ENCODE measurements at places on chromosomes 1 and 21.

DNA sequence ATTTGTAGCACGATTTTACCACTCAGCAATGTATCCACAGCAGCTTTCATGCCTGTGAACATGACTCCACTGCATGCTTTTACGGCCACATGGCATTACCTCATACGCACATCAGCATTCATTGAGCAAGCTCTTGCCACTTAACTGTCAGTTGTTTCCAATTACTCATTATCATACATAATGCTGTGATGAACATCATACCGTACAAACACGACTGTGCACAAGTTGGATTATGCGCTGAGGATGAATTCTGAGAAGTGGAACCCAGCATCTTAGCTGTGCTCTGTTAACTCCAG lies 9.6 kb downstream of the UMODL1 start:
- no peak for DNase-seq

DNA sequence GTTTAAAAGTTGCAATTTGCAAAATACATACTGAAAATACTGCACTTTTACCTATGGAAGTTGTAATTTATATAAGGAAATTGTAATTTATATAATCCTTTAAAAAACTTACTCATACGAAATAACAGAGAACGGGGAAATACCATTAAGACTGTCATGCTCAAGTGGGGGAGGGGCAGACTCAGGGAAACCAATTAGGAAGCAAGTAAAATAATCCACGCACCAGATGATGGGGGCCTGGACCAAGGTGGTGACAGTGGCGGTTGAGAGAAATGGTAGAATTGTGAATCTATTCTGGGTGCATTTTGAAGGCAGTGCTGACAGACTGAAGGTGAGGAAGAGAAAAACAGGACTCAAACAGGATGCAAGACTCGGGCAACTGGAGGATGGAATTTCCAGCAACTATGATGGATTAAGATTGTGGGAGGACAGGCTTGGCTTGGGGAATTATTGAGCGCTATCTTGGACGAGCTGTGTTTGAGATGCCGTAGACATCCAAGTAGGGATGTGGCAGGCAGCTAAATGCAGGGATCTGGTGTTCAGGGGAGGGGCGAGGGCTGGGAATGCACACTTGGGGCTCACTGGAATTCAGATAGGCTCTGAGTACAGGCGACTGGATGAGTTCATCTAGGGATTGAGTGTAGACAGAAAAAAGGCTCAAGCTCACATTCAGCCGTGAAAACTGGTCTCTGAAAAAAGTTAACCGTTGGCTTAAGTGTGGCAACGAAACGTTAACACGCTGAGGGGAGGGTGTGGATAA lies 977 bp downstream of the LCA5L start:
- no peak for DNase-seq

GRCh38 chr1:43436371-43436770 lies 17.4 kb downstream of the HYI start:
- no peak for DNase-seq

DNA sequence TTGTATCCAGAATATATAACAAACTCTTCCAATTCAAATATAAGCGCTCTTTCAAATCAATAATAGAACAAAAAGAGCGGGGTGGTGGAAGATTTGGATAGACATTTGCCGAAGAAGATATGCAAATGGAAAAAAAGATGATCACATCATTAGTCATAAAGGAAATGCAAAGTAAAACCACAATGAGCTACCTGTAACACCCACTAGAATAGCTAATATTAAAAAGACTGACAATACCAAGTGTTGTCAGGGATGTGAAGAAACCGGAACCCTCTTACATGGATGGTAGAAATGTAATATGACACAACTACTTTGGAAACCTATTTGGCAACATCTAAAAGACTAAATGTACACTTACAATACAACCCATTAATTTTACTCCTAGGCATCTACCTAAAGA lies 5.7 kb upstream of the TRAF5 start:
- no peak for DNase-seq

- DNase-seq, result no peak
Observed at GRCh38 chr1:68293609-68294366, 61.5 kb upstream of the WLS start.

DNA sequence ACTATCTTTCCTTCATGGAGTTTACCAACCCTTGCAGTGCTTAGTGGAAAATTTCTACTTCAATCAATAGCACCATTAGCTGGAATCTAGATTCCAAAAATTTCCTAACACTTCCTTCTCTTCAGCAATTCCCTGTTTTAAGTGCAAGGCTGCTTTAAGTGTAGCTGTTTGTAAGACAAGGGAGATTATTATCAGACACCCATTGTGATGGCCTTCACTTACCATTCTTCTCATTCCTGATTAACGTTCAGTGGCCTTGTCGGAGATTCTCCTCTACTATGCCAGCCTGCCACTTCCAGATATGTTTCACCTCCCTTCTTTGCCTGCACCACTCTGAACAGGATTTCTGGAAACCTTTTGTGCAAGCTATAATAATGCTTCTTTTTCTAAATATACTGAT lies 464.9 kb upstream of the ADGRL2 start:
- DNase-seq, result no peak

- no peak for DNase-seq
Observed at GRCh38 chr1:226481133-226481532, 67.4 kb upstream of the STUM start.

- DNase-seq, result no peak
Observed at GRCh38 chr1:206779638-206780037, 7.3 kb upstream of the IL10 start.

GRCh38 chr1:107124694-107125093 lies 16.1 kb upstream of the NTNG1 start:
- no peak for DNase-seq

- DNase-seq, result no peak
Observed at GRCh38 chr21:22438428-22439086, 1440.3 kb downstream of the NCAM2 start.

GRCh38 chr21:43608225-43608624 lies 51.1 kb downstream of the HSF2BP start:
- DNase-seq, result no peak

- DNase-seq, result peak; percentile 33
Observed at GRCh38 chr1:44318097-44319088, 36.7 kb downstream of the ERI3 start.

DNA sequence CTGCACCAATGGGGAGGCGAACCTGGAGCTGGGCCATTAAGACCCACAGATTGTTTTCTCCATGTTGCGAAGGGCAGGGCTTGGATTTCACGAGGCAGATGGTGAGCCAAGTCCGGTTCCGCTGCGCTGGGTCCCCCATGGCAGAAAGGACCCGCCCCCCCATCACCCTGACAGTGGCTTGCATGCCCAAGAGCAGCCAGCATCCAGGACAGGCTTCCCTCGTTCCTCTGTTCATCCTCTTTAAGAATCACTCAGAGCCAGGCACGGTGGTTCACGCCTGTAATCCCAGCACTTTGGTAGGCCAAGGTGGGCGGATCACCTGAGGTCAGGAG lies 15.8 kb upstream of the NPHP4 start:
- no peak for DNase-seq

GRCh38 chr1:175148068-175148467 lies 44.5 kb downstream of the KIAA0040 start:
- no peak for DNase-seq

- peak; percentile 58 for DNase-seq
Observed at GRCh38 chr1:15304708-15305467, 57.9 kb downstream of the FHAD1 start.

- no peak for DNase-seq
Observed at GRCh38 chr1:97270508-97271307, 549.1 kb downstream of the PTBP2 start.

DNA sequence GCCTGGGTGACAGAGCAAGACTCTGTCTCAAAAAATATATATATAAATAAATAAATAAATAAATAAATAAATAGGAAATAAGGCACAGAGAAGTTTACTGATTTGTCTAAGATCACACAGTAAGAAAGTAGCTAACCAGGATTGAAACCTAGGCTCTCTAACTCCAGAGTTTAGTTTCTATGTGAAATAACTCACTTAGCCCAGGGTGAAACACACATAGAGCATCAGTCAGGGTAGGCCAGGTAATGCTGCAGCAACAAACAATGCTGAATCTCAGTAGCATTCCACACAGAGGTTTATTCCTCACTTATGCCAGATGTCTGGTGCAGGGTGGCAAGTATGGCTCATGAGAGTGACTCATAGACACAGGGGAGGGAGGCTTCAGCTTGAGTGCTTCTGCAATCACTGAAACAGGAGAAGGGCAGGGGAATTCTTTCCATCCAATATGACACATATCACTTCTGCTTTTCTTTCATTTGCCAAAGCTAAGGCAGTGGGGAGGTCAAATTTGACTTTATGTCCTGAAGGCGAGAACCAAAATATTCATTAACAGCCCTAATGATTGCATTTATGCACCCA lies 37.1 kb upstream of the KANK4 start:
- DNase-seq, result peak; percentile 2

DNA sequence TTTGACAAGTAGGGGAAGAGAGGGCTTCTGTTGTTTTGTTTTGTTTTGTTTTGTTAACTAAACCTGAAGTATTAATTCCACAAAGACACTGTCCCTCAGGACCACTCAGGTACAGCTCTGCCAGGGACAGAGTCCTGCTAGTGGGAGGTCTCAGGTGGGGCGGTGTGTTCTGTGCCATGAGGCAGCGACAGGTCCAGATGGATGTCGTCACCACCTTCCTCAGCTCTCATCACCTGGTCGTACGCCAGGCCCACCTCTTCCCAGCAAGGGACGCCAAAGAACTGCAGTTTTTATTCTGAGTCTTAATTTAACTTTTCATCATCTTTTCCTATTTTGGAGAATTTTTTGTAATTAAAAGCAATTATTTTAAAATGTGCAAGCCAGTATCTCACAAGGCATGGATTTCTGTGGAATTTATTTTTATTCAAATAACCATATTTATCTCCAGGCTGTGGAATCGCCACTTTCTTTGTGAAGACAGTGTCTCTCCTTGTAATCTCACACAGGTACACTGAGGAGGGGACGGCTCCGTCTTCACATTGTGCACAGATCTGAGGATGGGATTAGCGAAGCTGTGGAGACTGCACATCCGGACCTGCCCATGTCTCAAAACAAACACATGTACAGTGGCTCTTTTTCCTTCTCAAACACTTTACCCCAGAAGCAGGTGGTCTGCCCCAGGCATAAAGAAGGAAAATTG lies 62.5 kb downstream of the POFUT2 start:
- DNase-seq, result no peak

DNA sequence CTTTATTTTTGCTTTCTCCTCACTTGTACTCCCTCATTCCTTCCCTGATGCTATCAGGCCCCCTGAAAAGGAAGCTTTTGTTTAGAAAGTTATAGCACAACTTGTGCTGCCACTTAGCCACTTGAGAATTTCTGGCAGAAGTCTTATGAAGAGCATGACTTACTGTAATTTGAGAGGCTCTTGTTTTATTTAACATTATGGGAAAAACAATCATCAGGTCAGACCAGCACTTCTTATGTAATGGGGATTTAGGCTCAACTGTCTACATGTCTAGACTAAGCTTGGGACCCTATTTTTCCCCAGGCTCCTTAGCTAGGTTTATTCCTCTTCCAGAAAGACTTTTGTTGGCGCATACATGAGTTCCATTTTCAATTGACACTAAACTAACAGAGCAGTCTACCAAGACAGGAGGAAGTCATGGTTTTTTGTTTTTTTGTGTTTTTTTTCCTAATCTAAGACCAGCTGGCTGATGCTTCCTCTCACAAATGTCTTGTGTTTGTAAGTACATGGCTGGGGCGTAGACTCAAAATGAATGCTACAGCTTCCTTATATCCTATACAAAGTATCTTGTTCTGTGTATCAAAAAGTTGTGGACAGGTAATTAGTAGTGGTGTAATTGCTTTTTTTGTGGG lies 31.5 kb downstream of the TNFSF4 start:
- no peak for DNase-seq

- DNase-seq, result no peak
Observed at GRCh38 chr1:170077926-170078325, 3.4 kb upstream of the KIFAP3 start.

- DNase-seq, result no peak
Observed at GRCh38 chr1:116726872-116727820, 27.1 kb upstream of the CD2 start.

DNA sequence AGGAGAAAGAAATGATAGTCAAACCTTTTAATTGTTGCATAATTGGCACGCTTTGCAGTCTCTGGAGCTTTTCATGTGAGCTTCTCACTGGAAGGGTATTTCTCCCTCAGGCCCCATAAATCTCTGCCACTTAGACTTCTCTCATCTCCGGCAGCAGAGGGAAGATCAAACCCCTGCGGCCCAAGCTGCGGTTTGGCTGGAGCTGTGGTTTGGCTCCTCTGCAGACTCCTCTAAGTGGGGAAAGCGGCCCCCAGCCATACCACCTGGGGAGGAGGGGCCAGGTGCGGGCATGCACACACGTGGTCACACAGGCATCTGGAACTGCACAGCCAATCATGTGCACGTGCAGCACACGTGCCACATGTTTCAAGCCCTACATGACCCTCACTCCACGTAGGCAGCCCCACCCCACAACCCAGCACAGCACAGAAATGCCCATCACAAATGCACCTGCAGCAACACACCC lies 58.3 kb downstream of the UBE2T start:
- DNase-seq, result no peak

DNA sequence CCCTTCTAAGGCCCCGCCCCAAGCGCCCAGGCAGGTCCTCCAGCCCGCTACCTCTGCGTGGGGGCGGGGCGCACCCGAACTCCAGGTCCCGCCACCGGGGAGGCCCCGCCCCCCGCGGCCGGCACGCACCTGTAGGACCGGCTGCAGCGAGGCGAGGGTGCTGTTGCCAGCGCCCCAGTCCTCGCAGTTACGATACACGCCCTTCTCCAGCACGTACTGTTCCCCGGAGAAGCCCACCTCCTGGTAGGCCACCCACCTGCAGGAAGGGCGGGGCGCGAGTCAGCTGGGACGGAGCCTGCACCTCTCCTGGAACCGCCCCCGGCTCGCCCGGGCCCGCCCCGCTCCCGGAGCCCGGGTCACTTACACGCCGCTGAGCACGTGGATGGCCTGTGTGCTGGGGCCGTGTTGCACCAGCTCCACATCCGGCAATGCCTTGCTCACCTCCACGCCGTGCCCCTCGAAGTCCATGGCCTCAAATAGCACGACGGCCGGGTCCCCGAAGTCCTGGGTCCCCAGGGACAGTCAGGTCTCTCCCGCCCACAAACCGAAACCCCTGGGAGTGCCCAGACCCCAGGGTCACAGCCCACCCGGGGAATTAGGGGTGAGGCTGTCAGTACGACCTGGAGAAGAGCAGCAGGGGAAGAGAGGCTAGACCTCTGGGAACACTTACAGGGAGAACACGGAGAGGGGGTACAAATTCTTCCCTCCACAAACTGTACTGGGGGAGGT lies 17.3 kb downstream of the CRYBG2 start:
- peak; percentile 82 for DNase-seq

GRCh38 chr1:40763742-40764532 lies 19.6 kb upstream of the KCNQ4 start:
- no peak for DNase-seq

- no peak for DNase-seq
Observed at GRCh38 chr1:68011657-68012375, 38.6 kb downstream of the DIRAS3 start.

Data from stimulated activated CD4-positive, alpha-beta T cell treated with anti-CD3 and anti-CD28 coated beads, Interleukin-4, amount 100 ng/mL, for 48 hours (primary cell).